ENCODE measurements at places on chromosomes 1 and 21.

DNA sequence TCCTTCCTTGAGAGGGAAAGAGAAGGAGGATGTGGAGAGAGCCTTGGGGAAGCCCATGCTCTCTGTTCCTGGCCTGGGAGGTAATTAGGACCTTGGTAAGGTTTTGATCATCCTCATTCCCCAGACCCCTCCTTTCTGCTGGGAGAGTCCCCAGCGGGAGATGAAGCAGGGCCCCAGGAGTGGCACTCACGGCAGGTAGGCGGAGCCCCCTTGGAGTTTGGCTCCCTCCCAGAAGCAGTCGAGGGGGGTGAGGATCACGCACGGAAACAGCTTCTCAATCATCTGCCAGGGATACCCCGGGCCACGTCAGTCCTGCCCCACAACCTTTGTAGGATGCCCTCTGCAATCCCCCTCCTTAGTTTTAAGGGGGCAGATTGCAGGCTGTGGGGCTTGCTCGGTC is 11.5 kb downstream of the PTCH2 start:
- DNase-seq, result no peak

- no peak for DNase-seq
Observed at GRCh38 chr1:31812158-31812829, 3.5 kb downstream of the SPOCD1 start.

- no peak for DNase-seq
Observed at GRCh38 chr1:29410476-29410875, 174.2 kb downstream of the PTPRU start.

GRCh38 chr21:41923631-41924367 is 30.0 kb downstream of the C2CD2 start:
- DNase-seq, result no peak

DNA sequence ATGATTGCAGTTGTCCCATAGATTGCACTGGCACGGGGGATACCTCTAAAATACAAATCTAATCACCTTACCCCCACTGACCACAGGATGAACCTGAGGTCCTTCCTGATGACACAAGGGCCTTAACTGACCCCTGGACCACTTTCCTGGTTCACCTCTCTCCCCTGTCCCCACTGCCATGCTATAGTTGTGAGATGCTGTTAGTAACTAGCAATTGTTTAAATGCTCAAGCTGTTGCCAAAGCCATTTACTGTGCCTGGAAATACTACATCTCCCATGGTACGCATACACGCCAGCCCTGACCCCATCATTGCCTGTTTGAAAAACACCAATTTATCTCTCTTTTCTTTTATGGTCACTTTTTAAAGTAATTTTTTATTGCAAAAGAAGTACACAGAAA is 29.1 kb upstream of the RGS8 start:
- no peak for DNase-seq

- no peak for DNase-seq
Observed at GRCh38 chr1:118122234-118123004, 62.6 kb downstream of the SPAG17 start.

GRCh38 chr1:2236695-2237677 is 8.9 kb downstream of the SKI start:
- DNase-seq, result no peak

DNA sequence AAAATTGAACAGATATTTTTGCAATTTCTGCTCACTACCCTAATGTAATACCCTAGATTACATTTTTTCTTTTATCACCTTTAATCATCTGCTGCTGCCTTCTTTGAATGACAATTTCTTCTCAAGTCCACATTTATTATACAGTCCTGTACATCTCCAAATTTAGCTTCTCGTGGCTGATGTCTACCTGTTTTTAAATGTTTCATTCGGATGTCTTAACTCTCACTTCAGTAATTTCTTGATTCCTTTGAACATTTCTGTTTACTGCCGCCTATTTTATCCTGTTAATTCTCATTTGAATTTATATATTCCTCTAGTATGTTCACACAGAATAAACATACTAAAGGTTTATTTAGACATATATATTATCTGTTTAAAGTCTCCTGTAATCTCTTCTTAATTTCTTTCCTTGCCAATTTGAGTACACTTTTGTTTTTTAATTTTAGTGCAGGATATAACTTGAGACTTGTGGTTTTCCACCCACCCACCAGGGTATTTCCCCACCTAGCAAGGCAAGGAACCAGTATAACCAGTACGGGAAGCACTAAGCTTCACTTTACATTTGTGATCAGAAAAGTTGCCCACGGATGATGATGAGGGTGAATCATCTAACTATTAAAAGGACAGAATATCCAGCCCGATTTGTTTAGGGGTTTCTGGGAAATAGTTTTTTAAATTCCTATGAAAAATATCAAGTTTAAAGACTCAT is 12.7 kb downstream of the INSL5 start:
- no peak for DNase-seq

GRCh38 chr1:10210841-10211804 is 753 bp downstream of the KIF1B start:
- DNase-seq, result peak; percentile 31

DNA sequence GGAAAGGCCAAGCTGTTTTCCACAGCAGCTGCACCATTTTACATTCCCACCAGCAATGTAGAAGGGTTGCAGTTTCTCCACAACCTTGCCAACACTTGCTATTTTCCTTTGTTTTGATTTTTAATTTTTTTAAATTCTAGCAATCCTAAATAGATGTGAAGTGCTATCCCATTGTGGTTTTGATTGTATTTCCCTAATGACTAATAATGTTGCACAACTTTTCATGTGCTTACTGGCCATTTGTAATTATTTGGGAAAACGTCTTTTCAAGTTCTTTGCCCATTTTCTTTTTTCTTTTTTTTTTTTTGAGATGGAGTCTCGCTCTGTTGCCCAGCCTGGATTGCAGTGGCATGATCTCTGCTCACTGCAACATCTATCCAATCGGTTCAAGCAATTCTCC is 53.9 kb downstream of the VCAM1 start:
- DNase-seq, result no peak

DNA sequence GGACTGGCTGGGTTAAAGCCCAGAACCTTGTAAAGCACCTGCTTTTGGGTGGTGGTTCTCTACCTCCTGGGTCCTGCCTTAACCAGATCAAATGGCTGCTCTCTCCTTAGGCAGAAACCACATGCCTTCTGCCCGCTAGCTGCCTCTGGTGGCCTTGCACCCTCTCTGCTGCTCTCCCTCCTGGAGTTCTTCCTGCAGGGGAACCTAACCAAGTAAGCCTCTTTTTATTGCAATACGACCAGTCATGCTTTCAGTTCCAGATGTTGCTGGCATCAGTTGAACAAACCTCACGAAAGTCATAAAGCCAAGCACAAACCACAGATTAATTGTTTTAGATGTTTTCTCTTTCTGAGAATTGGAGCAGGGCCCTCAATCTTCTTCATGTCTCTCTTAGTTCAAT is 118.9 kb downstream of the GDAP2 start:
- DNase-seq, result no peak

GRCh38 chr1:77857552-77857951 is 30.9 kb upstream of the NEXN start:
- no peak for DNase-seq

DNA sequence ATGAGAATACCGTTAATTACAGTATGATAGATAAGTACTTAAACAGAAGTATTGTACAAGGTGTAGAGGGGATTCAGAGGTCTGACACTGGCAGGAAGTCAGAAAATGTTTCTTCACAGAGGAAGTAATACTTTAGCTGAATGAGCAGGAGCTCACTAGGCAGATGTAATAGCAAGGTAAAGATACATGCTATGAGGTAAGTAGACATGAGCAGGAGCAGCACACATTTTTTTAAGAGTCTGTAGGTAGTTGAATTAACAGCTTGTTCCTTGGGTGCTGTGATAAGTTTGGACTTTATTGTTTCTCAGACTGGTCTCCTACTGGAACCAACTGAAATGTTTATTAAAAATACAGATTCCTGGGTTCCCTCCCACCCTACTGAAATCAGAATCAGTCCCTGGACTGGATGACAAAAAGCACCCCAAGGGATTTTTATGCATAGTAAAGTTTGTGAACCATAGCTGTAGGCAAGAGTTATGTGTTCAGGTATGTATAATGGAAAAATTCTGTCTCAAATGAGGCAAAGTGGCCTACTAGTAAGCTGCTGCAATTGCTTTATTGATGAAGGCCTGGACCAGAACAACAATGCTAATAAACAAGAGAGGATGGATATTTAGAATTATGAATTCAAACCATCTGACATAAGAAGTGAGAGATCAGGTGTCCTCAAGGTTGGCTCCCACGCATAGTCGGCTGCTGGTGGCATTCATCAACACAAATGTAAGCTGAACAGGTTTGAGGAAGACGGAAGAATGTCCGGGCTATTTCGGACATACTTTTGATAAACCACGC is 902 bp downstream of the AP4B1 start:
- DNase-seq, result no peak

- DNase-seq, result no peak
Observed at GRCh38 chr1:233608988-233609387, 4.9 kb upstream of the KCNK1 start.

DNA sequence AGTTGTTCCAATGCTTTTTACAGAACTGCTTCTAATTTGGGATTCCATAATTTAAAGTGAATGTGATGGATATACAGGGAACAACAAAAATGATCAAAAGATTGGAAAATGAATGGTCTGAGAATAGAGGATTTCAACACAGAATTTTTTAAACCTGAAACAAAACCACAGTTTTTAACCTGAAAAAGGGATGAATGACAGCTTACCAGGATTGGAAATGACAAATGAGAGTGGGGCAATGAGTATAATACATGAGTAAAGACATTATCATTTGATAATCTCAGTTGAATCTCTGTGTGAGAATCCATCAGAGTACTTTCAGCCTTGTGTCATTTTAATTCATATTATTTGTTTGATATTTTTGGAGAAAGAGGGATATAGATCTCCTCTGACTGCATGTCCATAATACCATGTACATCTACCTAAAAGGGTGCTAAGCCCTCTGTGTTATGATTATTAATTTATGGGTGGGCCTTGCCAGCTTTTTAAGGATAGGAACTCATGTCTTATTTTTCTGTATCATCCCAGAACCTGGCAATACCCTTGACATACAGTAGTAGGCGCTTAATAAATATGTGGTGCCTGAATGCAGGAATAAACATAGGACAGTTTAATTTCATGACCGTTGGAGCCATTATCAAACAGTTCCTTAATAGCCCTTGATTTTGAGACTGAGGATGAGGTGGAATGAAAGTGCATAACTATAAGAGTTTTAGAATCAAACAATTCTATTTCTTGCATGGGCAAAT is 12.4 kb upstream of the ATP6V1G3 start:
- no peak for DNase-seq

GRCh38 chr1:198575798-198576641 is 35.5 kb upstream of the ATP6V1G3 start:
- no peak for DNase-seq

GRCh38 chr21:35343046-35343819 is 294.1 kb upstream of the RUNX1 start:
- DNase-seq, result no peak

GRCh38 chr1:115280064-115280463 is 58.0 kb downstream of the NGF start:
- no peak for DNase-seq

DNA sequence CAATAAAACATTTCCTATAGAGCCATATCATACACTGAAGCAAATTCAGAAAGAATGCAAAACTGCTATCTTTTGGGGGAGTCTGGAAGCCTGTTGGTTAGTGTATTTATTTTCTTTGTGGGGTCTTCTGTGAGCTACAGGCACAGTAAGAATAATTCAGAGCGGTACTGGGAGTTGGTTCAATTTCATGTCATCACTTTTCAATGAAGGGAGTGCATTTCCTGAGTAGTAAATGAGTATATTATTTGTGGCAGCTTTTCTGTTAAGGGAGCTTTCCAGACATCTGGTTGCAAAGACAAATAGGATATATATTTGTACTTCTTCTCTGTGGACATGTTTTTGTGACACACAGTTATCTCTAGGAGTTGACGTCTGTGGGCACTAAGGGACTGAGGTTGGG is 130.6 kb downstream of the HUNK start:
- DNase-seq, result no peak

- no peak for DNase-seq
Observed at GRCh38 chr1:21573971-21574465, 64.8 kb downstream of the ALPL start.

GRCh38 chr1:12511128-12511484 is 106.9 kb downstream of the DHRS3 start:
- no peak for DNase-seq

DNA sequence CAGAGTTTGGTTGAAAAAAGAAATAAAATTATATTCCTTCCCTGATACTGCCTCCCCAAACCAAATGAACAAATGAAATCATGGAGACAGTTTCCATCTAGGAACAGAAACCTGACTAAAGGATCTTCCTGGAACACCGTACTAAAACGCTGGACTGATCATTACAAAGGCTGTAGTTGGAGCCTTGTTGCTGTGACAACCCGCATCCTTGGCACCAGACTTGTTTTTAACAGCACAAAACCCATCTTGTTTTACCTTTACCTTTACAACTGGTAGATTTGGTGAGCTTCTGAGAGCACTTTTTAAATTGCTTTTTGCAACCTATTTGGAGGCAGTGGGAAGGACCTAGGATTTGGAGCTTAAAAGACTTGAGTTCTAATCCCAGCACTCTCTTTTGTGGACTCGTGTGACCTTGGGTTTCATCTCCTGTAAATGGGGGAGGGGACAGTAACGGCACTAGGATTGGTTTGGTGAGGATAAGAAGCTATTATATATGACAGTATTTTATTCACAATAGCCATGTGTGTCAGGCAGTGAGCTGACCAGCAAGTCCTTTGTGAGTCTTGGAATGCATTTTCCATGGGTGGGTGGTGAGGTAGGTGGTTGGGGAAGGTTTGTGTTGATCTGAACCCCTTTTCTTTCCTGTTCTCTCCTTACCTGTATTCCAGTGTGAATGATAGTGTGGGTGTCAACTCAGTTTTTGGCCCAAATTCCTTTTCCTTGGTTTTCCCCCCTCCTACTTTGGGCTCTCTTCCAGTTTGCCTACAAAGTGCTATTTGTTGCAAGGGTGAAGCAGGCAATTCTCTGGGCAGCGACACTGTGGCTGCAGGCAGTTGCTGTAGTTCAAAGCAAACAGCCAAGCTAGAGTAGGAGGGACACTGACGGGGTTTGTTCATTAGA is 12.6 kb downstream of the LRRC8D start:
- DNase-seq, result no peak

- DNase-seq, result no peak
Observed at GRCh38 chr1:35717911-35718476, 690 bp downstream of the C1orf216 start.

DNA sequence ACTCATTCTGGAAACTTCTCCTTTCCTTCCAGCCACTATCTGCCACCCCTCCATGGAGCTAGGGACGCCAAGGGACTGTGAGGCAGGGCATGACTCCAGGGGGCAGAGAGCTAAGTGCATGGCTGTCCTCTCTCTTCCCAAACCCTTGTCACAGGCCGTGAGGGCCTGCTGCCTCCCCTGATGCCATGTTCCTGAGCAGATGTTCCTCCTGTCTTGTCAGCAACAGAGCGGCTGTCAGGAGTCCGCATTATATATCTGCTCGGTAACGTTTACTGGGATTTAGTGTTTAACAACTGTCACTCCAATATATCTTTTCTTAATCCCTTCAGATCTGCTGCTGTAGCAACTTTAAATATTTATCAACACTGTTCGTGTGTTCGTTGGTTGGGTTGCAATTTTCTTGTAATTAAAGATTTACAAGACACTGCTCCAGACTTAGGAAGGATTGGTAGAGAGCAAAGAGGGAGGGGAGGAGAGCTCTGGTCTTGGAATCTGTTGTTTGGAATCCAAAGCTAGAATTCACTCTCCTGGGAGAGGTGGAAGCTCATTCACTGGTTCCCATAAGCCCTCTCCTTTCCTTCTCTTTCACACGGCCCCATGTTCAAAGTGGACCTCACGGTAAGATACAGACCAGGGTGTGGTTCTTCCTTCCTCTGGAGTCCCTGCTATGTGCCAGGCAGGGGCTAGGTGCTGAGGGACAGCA is 76.2 kb downstream of the MDM4 start:
- no peak for DNase-seq

Data from GM12891 (cell line).